ENCODE measurements at places on chromosomes 16 and 17. TPM values are rescaled to one million over a fixed set of nuclear protein-coding genes. Genes with fewer than 3 reads are reported as not detected.

The C17orf78 gene
- not detected for total RNA-seq

The PYDC1 gene
- not detected for total RNA-seq

The RASL10B gene
- 2.7 TPM for total RNA-seq

GRCh38 chr16:22781480-22781879, 32.5 kb upstream of the HS3ST2 start:
- DNase-seq: no peak
- no peaks in the 10 kb centered on the region for H3K27me3 ChIP-seq
- no peak overlapping the region for H3K27ac ChIP-seq

The DPH1 gene
- total RNA-seq: 63.7 TPM

DNA sequence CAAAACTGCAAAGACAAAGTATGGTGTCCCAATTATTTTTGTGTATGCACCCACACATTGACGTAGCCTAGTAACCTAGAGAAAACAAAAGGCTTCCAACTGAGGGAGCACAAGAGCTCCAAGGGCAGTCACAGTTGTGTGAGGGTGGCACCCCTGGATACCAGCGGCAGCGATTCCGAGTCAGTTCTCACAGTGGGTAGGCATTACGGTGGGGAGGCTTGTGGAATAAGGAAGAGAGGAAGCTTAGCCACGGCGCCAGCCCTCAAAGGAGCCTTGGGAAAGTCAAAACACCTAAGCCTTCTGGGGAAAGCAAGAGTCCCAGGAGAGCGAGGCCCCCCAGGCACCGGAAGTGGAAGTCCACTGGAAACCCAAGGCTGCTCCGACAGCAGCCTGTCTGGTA, 31.0 kb upstream of the ADCY9 start:
- H3K27me3 ChIP-seq: peaks cover 3% of the 10 kb centered on the region
- no peak overlapping the region for H3K27ac ChIP-seq
- no peaks in the 10 kb centered on the region for H3K36me3 ChIP-seq
- no peak for DNase-seq

Measured in osteoblast (primary cell).